ENCODE measurements at places on chromosomes 3 and 15.

- no peak for DNase-seq
Measured at GRCh38 chr15:44064706-44065105, 130.4 kb downstream of the FRMD5 start.

- DNase-seq: no peak
Measured at GRCh38 chr3:192834428-192834827, 83.2 kb downstream of the MB21D2 start.

DNA sequence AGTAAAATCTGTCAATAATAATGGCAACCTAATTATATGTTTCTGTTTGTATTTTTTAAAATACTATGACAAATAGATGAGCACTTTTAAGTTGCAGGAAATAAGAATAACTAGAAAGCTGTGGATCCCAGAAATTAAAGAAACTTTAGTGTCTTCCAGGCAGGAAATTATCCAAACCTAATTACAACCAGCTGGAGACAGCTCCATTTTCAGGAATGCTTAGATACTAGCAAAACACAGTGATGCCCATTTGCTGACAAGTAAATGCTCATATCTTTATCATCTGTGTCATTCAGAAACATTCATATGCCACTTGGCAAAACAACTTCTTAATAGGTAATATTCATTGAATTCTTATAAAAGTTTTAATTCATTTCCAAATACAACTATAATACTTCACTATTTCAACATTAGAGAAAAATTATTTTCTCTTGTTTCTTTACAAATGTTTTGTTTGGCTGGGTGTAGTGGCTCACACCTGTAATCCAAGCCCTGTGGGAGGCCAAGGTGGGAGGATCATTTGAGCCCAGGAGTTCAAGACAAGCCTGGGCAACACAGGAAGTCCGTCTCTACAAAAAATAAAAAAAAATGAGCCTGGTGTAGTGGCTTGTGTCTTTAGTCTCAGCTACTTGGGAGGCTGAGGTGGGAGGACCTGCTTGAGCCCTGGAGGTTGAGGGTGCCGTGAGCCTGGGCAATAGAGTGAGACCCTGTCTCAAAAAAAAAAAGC, 169.1 kb upstream of the TSPAN3 start:
- DNase-seq: no peak

DNA sequence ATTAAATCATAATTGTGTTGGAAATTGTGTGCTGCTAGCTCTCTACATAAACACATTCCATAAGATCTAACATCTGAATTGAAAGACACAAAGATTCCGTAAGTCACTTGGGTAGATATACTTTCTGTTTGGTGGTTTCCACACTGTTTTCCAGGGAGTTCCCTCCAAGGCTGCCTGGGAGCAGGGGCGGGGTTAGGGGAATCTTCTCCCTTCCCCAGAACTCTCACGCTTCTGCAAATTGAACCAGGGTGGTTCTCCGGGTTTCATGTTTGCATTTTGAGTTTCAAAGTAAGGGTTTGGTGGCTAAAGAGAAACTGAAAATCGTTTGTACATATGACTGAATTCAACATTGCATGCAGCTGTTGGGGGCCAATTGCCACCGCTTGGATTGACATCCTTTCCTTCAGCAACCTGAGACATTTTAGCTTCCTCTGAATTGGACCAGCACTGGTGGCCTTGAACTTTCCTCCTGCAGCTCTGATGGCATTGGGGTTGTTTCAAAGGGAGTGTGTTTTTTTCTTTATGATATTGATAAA, 192.7 kb upstream of the FEZF2 start:
- no peak for DNase-seq

GRCh38 chr15:55969582-55969981, 23.8 kb downstream of the NEDD4 start:
- DNase-seq: no peak

- DNase-seq: no peak
Measured at GRCh38 chr15:92097474-92098178, 244.1 kb downstream of the SLCO3A1 start.

DNA sequence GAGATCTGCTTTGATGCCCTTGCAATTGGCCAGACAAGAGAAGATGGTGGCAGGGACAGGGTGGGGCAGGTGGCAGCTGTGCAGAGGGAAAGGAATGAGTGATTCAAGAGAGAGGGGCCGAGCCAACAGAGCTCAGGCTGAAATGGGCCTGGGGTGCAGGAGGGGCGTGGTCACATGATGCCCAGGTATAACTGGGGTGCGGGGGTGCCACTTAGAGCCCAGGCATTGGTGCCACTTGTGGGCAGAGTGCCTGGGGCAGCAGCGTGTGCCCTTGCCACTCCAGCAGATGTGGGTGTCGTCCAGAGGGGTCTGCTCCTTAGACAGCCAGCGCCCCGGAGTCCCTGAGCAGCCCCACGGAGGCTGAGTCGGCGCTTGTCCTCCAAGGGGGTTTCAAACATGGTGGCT, 88.7 kb downstream of the PLXNA1 start:
- no peak for DNase-seq

DNA sequence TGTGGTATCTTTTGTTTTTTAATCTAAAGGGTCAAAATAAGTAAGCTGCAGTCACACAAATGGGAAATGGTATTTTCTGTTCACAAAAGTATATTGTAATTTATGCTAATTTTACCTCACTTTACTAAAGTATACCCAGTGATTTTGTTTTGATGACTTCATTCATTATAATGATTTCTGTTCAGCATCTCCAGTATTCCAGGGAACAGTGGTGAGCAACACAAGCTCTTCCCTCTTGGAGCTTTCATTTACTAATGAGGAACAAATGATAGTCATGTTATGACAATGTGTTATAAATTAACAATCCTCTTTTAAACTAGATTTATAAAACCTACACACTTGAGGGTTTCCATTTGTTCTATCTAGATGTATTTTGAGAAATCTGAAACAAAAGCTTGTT, 20.5 kb upstream of the EIF3J start:
- DNase-seq: no peak

DNA sequence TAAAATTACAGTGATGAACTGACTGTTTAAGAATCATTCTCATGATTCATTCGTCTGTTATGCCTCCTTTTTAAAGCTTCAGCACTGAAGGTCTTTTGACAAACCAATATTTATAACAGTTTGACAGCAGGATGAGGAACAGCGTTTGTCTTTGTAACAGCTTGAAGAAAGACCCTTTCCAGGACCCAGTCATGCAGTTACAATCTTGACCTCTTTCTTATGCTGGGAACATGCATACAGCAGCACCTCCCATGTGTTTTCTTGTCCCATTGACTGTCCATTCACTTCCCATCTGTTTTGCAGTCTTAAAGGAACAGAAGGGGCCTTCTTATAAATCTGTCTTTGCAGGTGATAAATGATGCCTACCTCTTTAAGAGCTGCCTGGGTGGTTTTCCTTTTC, 87.2 kb downstream of the OPA1 start:
- DNase-seq: no peak

DNA sequence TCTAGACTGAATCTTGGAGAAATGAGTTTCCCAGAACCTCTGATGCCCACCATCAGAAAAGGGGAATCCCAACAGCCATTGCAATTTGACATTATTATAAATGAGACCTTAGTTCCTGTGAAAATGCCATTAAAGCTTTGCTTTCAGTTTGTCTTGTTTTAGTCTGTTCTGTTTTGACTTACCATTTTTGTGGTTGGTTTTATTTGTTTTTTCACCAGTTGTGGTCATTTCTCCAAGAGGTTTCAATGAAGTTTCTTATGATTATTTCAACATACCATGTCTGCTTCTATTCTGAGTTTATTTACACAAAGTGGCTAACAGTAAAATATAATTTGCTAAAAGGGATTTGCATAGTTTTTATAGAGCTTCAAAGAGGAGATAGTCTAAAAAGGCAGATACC, 175.0 kb upstream of the MCTP2 start:
- no peak for DNase-seq

DNA sequence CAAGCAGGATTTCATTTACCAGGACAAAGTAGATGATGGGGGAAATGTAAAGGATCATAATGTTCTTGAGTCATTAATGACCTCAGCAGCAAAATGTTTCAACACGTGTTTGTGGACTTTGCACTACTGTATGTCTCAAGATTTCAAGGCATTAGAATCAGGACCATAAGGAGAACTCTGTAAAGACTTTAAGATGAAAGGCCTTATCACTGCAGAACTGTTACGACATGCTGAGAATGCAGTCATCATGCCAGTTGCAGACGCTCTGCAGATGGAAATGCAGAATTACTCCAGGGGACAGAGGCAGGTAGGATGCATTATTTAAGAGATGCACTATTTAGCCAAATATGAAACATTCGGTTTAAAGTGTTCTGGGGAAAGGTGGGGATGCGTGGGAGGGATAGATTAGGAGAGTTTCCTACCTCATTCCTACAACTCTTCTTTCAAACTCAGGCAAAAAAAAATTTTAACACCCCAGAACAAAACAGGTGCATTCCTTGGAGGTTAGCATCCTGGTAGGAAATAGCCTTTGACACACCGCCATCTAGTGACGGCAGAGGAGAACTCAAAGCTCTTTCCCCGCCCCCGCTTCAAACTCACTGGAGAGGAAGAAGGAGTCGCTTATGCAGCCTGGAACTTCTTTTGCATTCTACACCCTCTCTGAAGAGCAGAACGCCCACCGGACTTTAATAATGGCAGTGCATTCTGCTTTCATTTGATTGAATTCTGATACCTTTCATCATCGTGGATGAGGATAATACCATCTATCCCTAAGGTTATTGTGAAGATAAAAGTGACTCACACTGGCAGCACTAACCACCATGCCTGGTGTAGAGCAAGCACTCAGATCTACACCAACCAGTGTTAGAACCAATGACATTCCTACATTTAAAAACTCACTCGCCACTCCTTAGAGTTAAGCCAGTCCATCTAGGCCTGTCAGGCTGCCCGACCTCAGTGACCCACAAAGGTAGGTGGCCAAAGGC, 43.1 kb upstream of the TOPAZ1 start:
- DNase-seq: peak; percentile 74

DNA sequence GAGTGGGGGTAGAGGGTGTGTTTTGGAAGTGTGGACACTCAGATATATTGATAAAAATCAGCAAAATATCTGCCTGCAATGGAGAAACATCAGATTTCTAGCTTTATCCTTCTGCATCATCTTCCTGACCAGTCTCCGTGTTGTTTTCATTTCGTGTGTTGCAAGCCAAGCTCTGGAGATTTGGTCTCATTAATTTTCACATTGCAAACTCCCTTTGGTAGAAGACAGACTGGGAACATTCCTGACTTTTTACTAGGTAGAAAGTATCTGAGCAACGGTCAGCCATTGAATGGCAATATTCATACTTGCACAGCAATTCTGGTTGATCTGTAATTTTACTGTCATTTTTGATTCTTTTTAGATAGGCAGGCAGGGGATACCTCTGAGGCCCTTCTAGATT, 30.4 kb downstream of the FSTL1 start:
- DNase-seq: no peak

DNA sequence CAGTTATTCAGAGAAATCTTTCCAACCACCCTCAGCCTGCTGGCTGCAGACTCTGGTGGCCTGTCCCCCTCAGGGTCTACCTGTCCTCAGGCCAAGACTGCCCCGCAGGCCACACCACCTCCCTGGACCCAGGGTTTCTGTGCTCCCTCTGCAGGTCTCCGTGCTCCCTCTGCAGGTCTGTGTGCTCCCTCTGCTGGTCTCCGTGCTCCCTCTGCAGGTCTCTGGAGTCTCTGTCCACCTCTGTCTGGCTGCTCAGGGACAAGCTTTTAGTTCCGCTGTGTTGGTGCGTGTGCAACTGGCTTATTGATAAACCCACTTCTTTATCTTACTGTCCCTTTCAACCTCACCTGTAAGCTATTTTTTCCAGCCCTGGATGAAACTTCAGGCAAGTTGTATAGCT, 30.1 kb downstream of the BDH1 start:
- no peak for DNase-seq

DNA sequence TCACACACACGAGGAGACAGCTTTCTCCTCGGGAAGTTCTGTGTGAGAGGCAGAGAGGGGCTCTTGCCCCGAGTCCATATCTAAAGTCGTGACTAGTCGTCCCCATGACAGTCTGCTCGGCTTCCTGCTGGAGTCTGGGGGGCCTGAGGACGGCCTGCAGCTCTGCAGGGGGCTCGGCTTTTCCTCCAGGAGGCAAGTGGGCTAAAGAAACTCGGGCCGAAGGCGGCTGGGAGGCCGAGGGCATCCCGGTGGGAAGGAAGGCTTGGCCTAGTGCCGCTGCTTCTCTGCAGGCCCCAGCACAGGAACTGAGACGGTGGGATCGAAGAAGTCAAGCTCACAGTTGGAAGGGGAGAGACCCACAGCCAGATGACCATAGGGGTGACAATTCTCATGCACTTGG, 25.4 kb upstream of the PIGZ start:
- peak; percentile 42 for DNase-seq

GRCh38 chr3:196128172-196128843, 46.4 kb upstream of the TFRC start:
- no peak for DNase-seq

DNA sequence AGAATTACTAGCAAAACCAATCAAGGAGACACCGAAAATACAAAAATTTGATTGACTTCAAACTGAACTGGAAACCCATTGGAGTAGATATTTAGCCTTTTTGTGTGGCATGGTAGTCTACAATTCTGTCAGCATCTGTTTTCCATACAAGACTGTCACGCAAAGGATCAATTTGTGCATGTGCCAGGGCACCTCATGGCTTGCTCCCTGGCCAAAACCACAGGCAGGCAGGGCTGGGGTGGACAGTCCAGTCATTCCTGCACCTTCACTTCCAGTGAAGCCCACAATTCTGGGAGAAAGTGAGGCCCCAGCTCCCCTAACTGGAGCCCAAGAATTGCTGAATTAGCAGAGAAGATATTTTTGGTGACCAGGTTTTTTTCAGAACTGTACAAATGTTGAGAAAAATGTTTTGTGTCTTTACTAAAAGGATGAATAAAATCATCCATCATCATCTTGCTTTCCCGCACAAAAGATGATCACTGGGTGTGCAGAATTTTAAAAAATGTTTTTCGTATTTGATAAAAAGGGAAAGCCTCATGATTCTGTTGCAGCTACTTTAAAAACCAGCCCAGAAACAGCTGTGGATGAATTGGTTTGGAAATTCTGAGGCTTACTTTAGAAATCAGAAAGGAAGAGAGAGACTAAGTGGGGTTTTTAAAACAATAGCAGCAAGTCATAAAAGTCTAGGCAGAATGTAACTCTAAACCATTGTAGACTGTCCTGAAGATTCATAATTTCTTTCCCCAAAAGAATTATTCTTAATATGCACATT, 86.4 kb downstream of the PCCB start:
- DNase-seq: no peak

DNA sequence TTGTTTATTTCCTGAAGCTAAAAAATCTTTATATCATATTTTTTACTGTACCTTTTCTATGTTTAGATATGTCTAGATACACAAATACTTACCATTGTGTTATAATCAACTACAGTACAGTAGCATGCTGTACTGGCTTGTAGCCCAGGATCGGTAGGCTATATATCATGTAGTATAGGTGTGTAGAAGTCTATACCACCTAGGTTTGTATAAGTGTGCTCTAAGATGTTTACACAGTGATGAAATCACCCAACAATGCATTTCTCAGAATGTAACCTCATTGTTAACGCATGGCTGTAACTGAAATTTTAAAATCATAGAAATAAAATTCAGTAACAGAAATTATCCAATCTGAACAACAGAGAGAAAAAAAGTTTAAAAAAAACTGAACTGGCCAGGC, 43.2 kb downstream of the EIF3J start:
- no peak for DNase-seq

Measured in left forelimb (tissue), 1 donor.